H1 (cell line): ENCODE measurements at places on chromosomes 3 and 15. TPM values are rescaled to one million over a fixed set of nuclear protein-coding genes. Genes with fewer than 3 reads are reported as not detected.
A peak's percentile ranks its signal among the peaks of the same experiment; 100 is the strongest.

DNA sequence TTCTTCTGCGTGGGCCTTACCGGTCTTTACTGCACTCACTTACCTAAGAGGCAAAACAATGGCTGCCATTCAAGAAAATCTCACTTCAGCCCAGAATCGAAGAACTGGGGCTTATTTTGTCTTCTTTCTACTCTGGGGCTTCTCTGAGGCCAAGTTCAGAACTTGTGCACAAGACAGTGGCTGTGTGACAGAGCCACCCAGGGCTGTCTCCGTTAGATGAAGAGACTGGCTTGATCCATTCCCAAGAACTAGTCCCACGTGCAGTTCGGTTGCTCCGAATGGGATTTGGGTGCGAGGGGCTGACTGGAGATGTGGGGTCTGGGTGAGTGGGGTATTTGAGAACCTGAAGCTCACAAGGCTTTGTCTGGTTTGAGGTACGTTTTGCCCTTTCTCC is 795 bp upstream of the TCF12 start:
- DNase-seq, result no peak

- peak; percentile 96 for DNase-seq
These were observed 31.8 kb upstream of the MYZAP start for GRCh38 chr15:57559875-57560274.

GRCh38 chr3:154954757-154955156 is 125.4 kb upstream of the MME start:
- no peak for DNase-seq

- DNase-seq, result no peak
These were observed 339.2 kb downstream of the FOXP1 start for GRCh38 chr3:71244153-71244825.

GRCh38 chr3:53464424-53464823 is 30.0 kb upstream of the CACNA1D start:
- no peak for DNase-seq

GRCh38 chr3:187497052-187497451 is 128.9 kb downstream of the RTP4 start:
- no peak for DNase-seq

GRCh38 chr3:143209715-143210059 is 90.1 kb downstream of the CHST2 start:
- no peak for DNase-seq

DNA sequence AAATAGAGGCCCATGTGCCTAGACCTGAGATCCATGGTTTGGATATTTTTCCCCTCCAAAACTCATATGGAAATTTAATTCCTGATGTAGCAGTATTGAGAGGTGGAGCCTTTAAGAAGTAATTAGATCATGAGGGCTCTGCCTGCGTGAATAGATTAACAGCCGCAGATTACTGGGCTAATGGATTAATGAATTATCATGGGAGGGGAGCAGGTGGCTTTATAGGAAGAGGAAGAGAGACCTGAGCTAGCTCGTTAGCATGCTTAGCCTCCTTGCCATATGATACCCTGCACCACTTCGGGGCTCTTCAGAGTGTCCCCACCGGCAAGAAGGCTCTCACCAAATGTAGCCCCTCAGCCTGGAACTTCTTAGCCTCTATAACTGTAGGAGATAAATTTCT is 15.8 kb downstream of the ARHGEF26 start:
- DNase-seq, result no peak

DNA sequence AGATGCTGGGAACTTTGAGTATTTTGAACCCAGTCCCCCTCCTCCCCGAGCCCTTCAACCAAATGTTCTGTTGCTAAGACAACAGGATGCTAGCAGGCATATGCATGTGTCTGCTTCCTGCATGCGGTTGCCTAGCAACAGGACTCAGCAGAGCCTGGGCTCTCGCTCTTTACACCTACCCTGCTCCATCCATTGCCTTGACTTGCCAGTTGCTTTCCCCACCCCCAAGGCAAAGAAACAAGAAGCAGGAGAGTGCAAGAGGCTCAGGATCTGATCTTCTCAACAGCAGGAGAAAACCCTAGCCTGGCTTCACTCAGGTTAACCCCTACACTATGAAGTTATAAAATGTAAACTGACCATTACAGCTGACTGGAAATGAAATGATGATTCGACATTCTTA is 393.0 kb downstream of the IGSF11 start:
- DNase-seq, result peak; percentile 13

DNA sequence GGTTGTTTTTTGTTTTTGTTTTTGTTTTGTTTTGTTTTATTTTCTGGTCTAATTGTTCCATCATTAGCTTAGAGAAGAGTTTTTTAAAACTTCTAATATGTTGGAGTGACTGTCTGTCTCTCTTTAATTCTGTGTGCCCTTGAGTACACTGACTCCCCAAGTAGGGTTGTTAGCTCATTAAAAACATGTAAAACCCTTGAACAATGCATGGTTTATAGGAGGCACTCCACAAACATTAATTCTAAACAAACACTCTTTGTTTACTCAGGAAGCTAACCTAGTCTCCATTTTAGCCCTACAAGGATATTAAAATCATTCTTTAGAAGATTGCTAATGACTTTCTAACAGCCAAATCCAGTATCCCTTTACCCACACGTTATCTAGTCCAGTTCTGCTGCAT is 100.5 kb downstream of the CGGBP1 start:
- no peak for DNase-seq

DNA sequence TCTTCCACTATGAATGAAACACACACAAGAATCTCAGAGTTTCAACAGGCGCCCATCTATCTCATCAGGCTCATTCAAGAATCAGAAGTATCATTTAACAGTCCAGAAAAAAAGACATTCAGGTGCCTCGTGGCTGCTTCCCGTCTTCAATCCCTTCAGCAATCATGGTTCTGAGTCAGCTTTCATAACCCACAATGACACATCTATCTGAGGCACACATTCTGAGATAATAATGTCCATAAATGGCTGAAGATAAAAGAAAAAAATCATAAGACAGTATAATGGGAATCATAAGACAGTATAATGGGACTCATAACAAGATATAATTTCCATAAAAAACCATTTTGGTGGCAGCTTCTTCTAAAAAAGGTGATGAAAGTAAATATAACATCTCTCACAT is 52.4 kb downstream of the TNIK start:
- DNase-seq, result no peak

GRCh38 chr15:84949043-84949442 is 32.6 kb upstream of the PDE8A start:
- no peak for DNase-seq

- DNase-seq, result no peak
These were observed 175.4 kb upstream of the CADPS start for GRCh38 chr3:63050548-63051177.

Gene STRA6
- total RNA-seq, result 7.6 and 9.3 TPM in 2 replicates

Gene ZNF148
- 17.6 and 22.6 TPM in 2 replicates for total RNA-seq

Gene STX19
- total RNA-seq, result not detected in 2 replicates

Gene DISP2
- total RNA-seq, result 1.2 and 3.4 TPM in 2 replicates

Gene PLA2G4E
- total RNA-seq, result not detected in 2 replicates
